ENCODE measurements at places on chromosomes 6 and 20.

- no peak for DNase-seq
Observed at GRCh38 chr6:14108571-14109410, 8.8 kb upstream of the CD83 start.

DNA sequence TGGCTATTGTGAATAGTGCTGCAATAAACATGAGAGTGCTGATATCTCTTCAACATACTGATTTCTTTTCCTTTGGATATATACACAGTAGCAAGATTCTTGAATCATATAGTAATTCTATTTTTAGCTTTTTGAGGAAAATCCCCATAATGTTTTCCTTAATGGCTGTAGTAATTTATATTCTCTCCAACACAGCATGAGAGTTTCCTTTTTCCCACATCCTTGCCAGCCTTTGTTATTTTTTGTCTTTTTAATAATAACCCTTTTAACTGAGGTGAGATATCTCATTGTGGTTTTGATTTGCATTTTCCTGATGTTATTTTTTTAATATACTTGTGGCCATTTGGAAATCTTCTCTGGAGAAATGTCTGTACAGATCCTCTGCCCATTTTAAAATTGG lies 132.6 kb downstream of the PRL start:
- no peak for DNase-seq

DNA sequence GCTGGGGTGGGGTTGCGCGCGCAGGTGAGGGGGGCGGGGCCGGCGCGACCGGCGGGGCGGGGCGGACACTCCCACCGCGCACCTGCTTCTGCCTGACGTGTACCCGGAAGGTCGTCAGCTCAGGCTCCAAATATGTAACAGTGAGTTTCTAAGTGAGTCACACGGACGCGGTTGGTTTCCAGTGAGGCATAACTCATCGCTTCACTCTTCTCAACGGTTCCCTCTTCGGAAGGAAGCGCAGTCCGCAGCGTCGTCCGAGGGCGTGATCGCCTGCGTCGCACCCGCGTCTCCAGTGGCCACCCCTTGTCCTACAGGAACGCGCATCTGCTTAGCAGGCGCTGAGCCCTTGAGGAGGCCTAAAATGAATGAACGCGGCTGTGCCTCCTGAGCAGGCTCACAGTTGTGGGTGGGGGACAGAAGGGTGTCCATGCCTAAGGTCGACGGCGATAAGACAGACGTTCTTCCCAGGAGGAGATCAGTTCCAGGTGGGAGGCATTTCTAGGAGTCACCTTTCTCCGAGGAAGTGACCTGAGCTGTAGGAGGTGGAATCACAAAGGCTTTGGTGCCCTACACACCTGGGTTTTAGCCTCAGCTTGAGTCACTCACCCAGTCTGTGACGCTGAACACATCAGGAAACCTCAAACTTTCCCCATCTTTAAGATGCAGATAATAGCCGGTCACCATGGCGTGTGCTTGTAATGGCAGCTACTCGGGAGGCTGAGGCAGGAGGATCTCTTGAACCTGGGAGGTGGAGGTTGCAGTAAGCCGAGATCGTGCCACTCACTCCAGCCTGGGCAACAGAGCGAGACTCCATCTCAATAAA lies 50.9 kb upstream of the EZR start:
- DNase-seq, result peak; percentile 49

DNA sequence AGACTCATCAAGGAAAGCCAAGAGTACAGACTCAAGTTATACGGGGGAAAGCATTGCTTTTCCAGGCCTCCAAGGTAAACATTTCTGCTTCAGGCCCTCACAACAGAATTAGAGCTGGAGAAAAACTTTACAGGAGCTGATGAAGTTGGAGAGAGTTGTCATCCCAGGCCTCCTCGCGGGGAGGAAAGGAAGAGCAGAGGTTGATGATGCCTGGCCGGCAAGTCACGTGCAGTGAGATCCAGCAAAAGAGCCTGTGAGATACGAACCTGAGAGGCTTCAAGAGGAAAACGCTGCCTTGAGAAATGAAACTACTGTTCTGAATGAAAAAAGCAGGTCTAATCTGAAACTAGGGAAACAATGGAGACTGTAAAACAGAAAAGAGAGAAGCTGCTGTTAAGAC lies 122.9 kb downstream of the FAM120B start:
- DNase-seq, result no peak

DNA sequence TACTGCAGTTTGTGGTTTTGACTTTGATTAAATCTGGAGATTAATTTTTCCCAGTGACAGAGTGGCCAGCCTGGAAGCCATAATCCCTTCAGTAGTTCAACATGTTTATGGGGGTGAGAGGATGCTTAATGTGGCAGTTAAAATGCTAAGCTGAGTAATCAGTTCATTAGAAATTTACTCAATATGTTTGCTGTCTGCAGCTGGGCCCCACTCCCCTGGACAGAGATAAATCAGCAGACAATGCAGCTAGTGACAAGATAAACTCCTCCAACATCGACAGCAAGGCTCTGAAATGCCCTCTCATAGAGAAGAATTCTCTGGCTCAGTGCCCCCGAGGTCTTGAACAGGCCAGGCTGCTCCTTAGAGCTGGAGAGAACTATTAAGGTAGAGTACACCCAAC lies 101.9 kb downstream of the LRFN2 start:
- DNase-seq, result no peak

DNA sequence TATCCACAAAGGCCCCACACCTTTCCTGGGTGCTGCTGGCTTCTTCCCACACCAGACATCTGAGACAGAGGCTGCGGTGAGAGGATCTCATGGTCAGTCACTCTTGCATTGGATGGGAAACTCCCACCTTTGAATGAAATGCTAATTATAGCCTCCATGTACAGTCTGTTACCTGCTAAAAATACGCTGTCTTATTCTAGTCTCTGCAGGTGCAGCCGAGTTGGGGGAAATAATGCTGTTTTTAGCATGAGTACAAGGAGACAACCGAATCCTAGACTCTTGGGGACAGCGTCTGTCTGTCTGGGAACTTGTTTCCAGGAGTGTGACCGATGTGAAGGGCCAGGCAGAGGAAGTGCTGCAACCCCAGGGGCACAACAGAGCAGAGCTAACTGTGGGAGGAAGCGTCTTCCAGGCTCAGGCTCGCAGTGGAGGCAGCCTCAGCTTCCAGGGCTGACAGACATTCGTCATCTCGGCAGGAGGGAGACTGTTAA lies 286.2 kb downstream of the PREX1 start:
- DNase-seq, result no peak

DNA sequence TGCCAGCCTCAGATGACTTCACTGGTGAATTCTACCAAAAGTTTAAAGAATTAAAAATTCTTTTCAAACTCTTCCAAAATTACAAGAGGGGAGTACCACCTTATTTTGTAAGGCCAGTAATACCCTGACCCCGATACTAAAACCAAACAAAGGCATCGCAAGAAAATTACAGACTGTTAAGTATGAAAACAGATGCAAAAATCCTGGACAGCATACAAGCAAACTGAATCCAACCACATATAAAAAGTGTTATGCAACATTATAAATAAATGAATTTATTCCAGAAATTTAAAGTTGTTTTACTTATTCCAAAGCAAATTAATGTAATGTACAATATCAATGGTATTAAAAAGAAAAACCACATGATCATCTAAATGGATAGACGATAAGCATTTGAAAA lies 873.6 kb upstream of the GJE1 start:
- DNase-seq, result no peak

- DNase-seq, result no peak
Observed at GRCh38 chr6:41442352-41442672, 103.9 kb upstream of the FOXP4 start.

DNA sequence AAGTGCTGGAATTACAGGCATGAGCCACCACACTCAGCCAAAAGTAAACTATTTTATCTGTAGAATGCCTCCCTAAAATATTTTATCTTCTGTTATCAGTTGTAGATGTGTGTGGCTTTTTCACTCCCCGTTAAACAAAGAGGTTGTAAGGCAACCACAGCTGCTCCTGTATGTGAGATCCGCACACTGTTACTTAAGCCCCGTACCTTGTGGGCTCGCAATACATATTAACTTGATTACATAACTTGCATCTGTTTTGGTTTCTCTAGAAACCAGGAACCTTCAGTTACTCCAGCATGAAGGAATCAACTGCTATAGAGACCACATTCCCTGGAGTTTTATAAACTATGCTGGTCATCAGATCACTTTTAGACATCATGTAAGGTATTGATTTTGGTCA lies 420.1 kb upstream of the SLC35B3 start:
- DNase-seq, result no peak

- no peak for DNase-seq
Observed at GRCh38 chr6:23940466-23940865, 185.5 kb upstream of the NRSN1 start.

- DNase-seq, result peak; percentile 26
Observed at GRCh38 chr6:35294308-35294945, 3.2 kb upstream of the DEF6 start.

DNA sequence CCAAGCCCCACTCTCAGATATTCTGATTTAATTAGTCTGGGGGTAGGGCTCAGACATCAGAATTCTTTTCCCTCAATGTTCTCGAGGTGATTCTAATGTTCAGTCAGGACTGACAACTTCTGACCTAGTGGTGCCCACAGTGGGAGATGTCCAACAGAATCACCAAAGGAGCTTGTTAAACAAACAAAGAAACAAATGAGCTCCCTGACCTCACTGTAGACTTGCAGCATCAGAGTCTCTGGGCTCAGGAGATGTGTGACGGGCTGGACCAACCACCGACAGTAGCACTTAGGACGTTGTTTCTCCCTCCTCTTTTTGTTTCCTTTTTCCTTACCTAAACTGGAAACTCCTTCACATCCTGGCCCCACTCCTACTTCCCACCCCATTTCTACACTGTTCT lies 49.3 kb downstream of the CLIC5 start:
- DNase-seq, result no peak

GRCh38 chr6:74579047-74579446 lies 626.8 kb downstream of the COL12A1 start:
- DNase-seq, result no peak

Data from activated CD4-positive, CD25-positive, alpha-beta regulatory T cell (primary cell).